ENCODE measurements at places on chromosomes 16 and 17.

- no peak for DNase-seq
Observed at GRCh38 chr16:87954361-87954760, 3.1 kb downstream of the BANP start.

DNA sequence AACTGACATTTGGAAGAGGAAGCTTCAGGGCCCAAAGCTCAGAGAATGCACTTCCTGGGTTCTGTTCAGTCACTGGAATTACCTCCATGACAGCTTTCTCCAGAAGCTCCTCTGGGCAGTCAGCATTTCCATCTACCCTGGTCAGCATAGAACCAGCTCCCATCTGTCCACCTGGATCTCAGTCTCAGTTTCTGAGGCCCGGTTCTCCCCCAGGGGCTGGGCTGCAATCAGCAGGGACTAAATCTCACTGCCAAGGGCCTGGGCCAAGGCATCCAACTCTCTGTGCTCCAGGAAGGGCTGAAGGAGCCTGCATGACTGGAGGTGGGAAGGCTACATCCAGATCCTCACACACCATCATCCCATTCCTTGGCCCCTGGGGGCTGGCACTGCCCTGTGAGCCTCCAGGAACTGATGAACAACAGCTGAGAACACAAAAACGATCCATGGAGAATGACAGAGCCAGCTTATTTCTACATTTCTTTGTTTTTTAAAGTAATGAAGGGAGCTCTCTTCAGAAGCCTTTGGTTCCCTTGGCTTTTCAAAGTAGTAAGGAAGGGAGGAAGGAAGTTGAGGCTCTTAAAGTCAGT, 66.3 kb upstream of the MRTFB start:
- DNase-seq = no peak

GRCh38 chr17:4658478-4659305, 17.2 kb upstream of the ALOX15 start:
- no peak for DNase-seq

DNA sequence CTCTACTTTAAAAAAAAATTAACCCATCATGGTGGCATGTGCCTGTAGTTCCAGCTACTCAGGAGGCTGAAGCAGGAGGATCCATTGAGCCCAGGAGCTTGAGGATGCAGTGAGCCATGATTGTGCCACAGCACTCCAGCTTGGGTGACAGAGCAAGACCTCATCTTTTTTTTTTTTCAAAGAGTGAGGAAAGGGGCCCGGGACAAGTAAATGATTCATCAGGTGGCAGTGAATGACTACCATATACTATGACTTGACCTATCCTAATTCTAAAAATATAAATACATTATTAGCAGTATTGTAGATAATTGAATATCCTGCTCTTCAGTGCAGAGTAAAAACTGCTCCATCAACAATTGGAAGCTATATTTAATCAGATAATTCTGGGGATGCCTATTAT, 55.3 kb downstream of the CLUH start:
- DNase-seq = no peak

DNA sequence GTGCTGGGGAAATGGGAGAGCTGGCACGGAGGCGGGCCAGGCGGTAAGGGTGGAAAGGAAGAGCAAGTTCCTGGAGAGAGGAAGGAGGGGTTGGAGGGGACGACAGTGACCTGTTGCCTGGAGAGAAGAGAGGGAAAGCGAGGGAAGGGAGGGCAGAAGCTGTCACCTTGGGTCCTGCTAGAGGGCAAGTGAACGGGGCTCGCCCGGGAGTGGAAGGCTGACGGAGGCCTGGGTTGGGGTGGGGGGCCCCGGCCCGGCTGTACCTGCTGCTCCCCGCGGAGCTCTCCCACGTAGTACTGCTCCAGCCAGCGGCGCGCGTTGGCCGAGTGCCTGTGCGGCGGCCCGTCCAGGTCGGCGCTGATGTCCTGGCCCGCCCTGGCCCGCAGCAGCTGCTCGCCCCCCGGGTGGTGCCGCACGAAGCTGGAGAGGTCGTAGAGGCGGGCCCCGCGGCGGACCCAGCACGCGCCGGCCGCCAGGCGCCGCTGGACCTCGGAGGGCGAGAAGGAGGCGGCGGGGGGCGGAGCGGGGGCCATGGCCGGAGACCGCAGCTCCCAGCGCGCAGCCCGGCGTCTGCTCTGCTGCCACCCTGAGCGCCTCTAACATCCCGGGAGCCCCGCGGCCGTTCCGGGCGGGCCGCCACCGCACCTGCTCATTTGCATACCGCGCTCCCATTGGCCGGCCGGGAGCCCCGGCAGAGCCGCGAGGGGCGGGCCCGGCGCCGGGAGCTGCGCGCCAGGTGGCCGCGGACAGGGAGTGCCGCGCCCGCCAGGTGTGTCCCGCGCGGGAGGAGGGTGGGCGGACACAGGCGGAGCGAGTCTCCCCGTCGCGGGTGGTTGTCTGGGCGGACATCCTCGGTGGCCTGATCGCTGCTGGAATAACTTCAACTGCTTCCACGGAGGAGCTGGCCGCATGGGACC, at the start of gene FA2H:
FA2H (minus strand) TSS at position 598 of the 917 bp plus-strand sequence; CDS start at position 533, 65 bp downstream.
- DNase-seq = peak; percentile 70

DNA sequence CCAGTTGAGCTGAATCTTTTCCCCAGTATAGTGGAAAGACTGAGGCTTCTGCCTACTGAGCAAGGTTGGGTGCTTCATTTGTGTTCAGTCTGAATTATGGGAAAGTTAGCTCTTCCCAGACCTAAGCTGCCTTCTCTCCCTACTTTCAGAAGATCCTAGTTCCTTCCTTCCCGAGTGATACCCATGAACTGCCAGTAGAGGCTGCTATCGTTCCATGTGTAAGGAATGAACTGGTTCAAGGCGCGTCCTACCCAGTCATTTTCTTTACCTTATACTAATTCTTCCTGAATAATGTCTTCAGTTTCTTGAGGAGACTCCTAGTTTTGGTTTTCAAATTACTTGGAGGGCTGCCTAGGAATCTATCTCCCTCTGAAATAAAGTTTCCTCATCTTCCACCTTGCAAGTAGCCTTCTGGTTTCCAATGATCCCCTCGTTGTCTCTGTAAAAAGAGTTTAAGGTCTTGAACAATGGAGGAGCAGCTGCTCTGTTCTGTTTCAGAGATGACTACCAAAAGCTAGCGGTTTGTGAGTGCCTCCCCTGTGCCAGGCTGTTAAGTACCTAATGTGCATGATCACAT, 934 bp upstream of the AOC2 start:
- no peak for DNase-seq

DNA sequence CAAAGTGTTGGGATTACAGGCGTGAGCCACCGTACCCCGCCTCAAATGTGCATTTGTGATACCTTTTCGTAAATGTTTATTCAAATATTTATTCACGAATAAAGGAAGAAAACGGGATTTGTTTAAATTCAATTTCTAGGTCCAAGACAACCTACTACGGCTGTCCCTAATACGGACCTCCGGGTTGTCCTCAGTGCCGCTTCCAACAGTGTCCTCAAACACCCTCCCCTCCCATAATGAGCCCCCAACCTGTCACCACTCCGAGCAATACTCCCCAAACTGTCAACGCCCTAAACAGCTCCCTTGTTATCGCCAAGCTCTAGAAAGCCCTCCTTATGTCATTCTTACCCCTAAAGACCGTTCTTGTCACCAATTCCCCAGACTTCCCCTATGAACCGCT, 539 bp upstream of the GABARAPL2 start:
- no peak for DNase-seq

GRCh38 chr16:72241930-72242329, 70.0 kb upstream of the PMFBP1 start:
- no peak for DNase-seq

- no peak for DNase-seq
Observed at GRCh38 chr16:85528528-85529387, 84.4 kb upstream of the GSE1 start.

GRCh38 chr16:24124291-24124690, 131.8 kb upstream of the CACNG3 start:
- DNase-seq = no peak

- DNase-seq = no peak
Observed at GRCh38 chr16:26214581-26215174, 522.9 kb downstream of the HS3ST4 start.

- DNase-seq = no peak
Observed at GRCh38 chr16:81715358-81716196, 63.5 kb upstream of the PLCG2 start.

GRCh38 chr17:31200287-31200686, 96.8 kb downstream of the OMG start:
- no peak for DNase-seq

GRCh38 chr17:7915179-7915610, 894 bp downstream of the RNF227 start:
- DNase-seq = no peak

DNA sequence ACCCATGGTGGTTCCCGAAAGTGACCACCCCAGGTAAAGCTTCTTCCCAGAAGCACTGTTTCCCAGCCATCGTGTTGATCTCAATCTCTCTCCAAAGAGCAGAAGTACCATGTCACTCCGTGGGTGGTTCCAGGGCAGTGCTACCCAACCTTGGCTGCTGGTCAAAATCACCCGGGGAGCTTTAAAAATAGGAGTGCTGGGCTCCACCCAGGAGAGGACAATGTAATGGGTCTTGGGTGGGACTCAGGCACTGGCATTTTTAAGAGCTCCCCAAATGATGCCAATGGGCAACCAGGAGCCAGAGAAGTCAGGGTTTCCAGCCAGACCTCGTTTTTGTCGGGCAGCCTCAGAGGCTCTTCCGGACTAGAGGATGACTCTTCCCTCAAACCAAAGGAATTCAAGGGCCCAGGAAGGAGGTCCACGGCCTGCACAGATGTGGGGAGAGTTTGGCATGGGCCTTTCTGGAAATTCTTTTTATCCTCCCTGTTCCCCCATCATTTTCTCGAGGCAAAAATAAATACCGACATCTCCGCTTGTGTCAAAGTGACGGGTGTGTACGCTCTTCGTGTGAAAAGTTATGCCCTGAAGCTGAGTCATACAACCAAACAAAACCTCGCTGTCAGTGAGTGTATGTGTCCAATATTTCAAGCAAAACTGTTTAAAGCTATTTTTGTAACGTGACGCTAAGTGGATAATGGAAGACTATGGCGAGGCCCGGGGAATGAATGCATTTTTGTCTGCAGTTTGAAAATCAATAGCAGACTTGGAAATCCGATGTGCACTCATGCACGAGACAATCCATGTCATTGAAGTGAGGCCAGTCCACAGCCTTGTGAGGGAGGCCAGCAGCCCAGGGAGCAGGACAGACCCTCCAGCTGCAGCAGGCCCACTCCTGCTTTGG, 364.1 kb downstream of the FOXL1 start:
- no peak for DNase-seq

DNA sequence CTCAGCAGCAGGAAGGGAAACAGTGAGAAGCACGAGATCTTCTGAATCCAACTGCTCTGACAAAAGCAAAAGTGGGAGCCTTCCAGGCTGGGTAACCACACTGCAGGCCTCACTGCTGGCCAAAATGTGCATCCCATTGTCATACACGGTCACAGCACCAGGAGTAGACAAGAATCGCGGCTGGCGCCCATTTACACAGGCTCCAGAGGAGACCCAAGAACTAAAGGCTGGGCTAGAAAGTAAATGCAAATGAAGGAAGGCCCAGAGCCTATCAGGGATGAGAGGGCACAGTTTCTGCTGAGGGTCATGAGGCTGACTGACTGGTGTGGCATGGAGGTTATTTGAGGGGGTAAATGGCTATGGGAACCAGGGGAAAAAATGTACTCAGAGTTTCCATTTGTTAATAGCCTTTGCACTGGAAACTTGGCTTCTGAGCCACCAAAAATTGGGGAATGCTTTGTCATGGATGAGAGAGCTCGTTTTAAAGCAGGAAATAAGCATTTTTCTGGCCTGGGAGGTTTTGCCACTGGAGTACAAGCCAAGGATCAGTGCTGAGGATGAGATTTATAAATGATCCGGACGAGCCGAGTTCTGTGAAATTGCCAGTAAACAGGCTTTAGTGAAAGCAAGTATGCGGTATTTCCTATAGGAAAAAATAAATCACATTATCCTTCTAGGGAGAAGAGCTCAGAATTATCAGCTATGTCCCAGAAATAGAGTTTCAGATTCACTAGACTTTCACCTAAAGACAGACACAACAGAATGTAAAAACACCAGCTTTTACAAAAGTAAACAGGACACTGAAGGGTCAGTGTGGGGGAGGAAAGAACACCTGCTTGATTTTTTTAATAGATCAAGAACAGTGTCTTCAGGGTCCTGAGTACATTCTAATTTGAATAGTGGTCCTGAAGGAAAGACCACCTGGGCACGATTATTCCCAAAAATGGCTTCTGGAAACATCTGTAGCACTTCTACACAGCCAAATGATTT, 66.9 kb upstream of the GSG1L start:
- peak; percentile 43 for DNase-seq

DNA sequence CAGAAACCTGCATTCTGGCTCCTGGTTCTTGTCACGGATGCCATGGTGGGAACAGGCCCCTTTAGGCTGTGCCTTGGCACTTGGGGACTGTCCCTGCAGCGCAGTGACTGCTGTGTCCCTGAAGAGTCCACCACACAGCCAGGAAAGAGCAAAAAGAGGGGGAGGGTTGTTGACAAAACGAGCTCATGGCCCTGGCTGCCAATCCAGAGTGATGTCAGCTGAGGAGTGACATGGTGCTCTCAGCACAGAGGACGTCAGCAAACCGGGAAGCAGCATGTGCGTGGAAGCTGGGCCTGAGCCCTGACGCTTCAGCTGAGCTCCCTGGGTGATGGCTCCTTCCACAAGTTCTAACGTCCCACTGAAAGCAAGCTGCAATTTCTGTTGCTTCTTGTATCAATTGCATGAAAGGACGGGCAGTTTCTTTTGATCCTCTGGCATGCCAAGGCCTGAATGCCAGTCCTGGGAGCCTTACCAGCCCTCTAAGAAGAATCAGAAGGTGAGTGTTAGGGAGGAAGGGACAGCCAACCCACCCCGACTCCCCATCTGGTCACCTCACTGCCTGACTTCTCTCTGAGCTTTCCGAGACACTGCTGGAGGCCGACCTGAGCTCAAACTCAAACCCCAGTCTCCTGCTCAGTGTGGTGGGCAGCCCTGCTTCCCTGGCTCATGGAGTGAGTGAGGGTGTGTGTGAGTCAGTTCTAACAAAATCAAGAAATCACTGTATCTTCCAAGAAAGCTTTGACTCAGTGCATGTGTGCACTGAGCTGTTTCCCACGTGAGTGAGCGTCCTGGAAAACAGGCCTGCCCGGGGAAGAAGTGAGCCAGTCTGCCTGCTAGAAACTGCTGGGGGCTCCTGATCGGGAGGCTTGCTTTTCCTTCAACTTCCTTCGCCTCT, 14.7 kb upstream of the WNT3 start:
- DNase-seq = no peak

DNA sequence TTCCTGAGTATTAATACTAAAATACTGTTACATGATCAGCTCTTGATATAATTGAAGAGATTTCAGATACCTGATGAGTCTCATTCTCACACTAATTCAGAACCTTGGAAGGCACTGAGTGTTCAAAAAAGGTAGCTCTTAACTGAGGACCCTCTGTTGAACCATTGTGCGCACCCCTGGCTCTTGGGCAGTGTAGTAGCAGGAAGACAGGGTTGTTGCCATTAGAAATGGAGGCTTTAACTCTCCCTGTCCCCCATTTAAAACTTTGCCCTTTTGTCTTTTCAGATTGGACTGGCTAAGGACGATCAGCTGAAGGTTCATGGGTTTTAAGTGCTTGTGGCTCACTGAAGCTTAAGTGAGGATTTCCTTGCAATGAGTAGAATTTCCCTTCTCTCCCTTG, 1.8 kb downstream of the EIF1 start:
- no peak for DNase-seq

- DNase-seq = no peak
Observed at GRCh38 chr17:51456942-51457341, 196.6 kb downstream of the UTP18 start.

Data from left hindlimb (tissue), 1 donor.